ENCODE measurements at places on chromosomes 12 and 14. TPM values are rescaled to one million over a fixed set of nuclear protein-coding genes. Genes with fewer than 3 reads are reported as not detected.
A peak's percentile ranks its signal among the peaks of the same experiment; 100 is the strongest.

- no peak overlapping the region for H3K4me3 ChIP-seq
- no peak for DNase-seq
- no peaks in the 10 kb centered on the region for H3K27me3 ChIP-seq
- peak overlapping the region; percentile 12 for H3K27ac ChIP-seq
- no peaks in the 10 kb centered on the region for H3K36me3 ChIP-seq
Measured at GRCh38 chr14:61420326-61420725, 98.9 kb downstream of the PRKCH start.

DNA sequence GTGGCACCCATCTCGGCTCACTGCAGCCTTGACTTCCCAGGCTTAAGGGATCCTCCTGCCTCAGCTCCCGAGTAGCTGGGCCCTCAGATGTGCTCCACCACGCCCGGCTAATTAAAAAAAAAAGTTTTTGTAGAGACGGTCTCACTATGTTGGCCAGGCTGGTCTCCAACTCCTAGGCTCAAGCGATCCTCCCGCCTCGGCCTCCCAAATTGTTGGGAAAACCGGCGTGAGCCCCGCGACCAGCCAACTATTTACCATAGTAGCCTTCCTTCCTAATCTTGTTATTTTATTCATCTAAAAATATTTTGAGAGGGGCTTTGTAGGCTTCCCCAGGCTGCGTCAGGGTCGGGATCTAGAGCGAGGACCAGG, 25.4 kb upstream of the YY1 start:
- H3K27ac ChIP-seq: peak overlapping the region; percentile 100
- H3K4me3 ChIP-seq: peak overlapping the region; percentile 84
- DNase-seq: no peak
- no peaks in the 10 kb centered on the region for H3K36me3 ChIP-seq
- H3K27me3 ChIP-seq: no peaks in the 10 kb centered on the region
- H3K4me1 ChIP-seq: peaks cover 19% of the 10 kb centered on the region

DNA sequence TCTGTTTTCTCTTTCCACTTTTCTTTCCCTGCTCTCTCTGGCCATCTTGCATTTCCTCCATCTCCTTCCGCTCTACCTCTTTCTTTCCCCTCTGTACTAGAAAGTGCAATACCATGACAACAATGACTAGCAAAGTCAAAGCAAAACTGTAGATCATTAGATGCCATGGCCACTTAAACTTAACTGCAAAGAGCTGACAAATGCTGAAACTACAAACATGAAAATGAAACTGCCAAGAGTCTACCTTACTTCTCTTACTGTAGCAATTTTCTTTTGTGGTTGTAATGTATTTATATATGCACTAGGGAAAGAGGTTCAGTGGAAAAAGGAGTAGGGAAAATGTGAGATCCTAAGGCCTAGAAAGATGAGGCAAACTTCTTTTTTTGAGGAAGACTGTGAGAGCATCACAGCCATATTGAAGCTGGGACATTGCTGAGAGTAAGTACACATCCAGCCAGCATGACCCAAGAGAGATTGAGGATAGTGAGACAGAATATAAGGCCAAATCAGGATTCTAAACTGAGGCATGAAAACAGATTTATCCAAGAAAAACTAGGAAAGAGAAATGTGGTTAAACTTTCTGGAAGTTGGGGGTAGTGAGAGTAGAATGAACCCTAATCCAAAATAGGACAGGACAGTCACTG, 276.6 kb upstream of the NAV3 start:
- no peak for DNase-seq
- H3K27me3 ChIP-seq: no peaks in the 10 kb centered on the region
- no peak overlapping the region for H3K27ac ChIP-seq

Gene KRT77
- polyA plus RNA-seq: not detected

Gene PMEL
- 27.9 TPM for polyA plus RNA-seq

DNA sequence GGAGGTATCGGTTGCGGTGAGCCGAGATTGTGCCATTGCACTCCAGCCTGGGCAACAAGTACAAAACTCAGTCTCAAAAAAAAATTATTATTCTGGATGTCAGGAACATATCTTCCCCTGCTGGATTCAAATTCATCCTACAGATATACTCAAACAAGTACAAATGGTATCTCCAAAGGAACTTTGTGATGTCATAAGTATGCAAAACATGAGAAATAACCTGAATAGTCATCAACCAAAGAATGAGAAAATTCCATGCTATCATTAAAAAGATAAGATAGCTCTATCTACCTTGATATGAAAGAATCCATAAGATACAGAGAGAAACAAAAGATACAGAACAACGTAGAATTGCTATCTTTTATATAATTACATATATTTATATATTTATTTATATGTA, 67.7 kb downstream of the EEA1 start:
- no peak for DNase-seq
- H3K36me3 ChIP-seq: no peaks in the 10 kb centered on the region
- no peak overlapping the region for H3K27ac ChIP-seq
- H3K4me1 ChIP-seq: no peaks in the 10 kb centered on the region
- H3K4me3 ChIP-seq: no peak overlapping the region

DNA sequence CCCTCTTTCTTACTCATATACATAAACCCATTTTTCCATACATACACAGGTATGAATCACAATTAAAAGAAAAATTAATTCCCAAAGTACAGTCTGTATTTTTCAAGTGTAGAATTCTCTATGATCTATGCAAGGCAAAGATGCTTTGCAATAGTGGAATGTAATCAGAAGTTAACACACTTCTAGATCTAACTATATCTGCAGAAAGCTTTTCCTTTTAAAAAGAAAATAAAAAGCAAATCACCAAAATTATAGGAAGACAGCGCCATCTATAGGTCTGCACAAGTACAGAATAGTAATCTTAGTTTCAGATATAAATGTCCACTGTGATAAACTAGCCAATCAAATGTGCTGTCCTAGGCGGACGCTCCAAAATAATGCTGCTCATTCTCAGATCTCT, 22.0 kb downstream of the SLC25A21 start:
- no peak overlapping the region for H3K27ac ChIP-seq
- H3K36me3 ChIP-seq: no peaks in the 10 kb centered on the region
- no peak overlapping the region for H3K4me3 ChIP-seq
- peak; percentile 56 for DNase-seq
- no peaks in the 10 kb centered on the region for H3K4me1 ChIP-seq
- H3K27me3 ChIP-seq: no peaks in the 10 kb centered on the region

GRCh38 chr12:91718326-91718725, 427.3 kb downstream of the BTG1 start:
- peaks cover 3% of the 10 kb centered on the region for H3K4me1 ChIP-seq
- no peak for DNase-seq
- no peak overlapping the region for H3K4me3 ChIP-seq
- no peaks in the 10 kb centered on the region for H3K36me3 ChIP-seq

- no peaks in the 10 kb centered on the region for H3K36me3 ChIP-seq
- peaks cover 26% of the 10 kb centered on the region for H3K27me3 ChIP-seq
- H3K27ac ChIP-seq: no peak overlapping the region
- H3K4me1 ChIP-seq: peaks cover 16% of the 10 kb centered on the region
Measured at GRCh38 chr14:100723830-100724437, 2.8 kb upstream of the DLK1 start.

DNA sequence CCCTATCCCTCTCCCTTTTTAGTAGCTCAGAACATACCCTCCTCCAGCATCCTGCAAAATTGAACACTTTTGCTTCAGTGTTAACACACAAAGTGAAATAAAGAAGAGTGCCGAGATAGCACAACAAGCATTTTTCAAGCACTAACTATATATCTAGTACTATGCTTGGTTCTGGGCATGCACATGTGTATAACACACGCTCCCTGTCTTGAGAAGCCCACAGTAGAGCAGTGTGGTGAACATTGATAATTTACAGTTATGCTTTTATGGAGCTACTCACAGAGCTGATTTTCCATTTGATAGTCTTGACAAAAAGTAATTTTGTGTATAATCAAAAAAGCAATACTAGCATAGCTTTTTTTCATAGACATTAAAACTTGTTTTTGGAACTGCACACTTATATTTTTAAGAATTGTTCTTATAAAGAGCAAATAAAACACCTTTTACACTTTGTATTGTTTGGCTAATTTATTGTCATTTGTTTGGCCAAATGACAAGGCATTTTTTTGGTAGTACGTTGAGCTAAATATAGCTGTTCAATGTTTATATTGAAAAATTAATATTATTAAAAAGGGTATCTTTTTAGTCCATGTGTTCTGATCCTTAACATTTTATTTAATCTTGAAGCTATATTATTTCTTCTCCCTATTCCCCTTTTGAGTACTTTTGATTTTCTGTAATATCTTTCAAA, 39.7 kb downstream of the LEMD3 start:
- no peak for DNase-seq
- no peak overlapping the region for H3K27ac ChIP-seq
- no peaks in the 10 kb centered on the region for H3K27me3 ChIP-seq
- H3K36me3 ChIP-seq: no peaks in the 10 kb centered on the region
- H3K4me1 ChIP-seq: no peaks in the 10 kb centered on the region

Gene CDCA4
- polyA plus RNA-seq: 17.1 TPM

DNA sequence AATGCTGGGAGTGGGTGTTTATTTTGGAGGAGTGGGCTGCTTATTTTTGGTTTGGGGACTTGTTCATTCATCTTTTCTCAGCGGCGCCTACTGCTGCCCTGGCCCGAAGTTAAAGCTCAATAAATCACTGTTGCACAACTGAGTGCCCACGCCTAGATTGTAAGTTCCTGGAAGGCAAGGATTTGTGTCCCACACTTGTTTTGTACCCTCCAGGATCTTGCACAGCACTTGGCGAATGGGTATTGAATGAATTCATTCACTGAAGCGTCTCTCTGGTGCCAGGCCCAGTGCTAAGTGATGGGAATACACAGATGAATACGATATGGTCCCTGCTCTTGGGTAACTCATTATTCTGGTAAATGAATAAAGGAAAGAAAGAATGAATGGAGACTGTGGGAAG, 153.3 kb upstream of the PARP11 start:
- no peak overlapping the region for H3K27ac ChIP-seq
- no peaks in the 10 kb centered on the region for H3K36me3 ChIP-seq
- no peak overlapping the region for H3K4me3 ChIP-seq

DNA sequence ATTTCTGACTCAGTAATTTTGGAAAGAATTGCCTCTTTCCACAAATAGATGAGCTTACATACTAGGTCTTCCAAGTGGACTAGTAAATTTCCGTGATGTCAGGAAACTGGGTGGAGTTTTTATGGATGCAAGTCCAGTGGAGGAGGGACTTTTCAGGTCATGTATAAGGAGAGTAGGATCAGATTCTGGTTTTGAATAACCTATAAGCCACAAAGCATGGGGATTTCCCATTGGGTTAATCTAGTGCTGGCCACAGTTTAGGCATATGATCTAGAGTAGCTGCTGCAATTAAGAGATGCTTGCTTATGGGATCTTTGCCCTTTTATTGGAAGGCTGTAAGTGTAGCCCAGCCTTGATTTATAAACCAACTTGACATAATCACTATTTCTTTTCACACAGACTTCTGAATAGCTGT, 33.8 kb downstream of the STK38L start:
- H3K36me3 ChIP-seq: no peaks in the 10 kb centered on the region
- H3K4me1 ChIP-seq: peaks cover 31% of the 10 kb centered on the region
- no peak overlapping the region for H3K4me3 ChIP-seq
- peak; percentile 64 for DNase-seq

DNA sequence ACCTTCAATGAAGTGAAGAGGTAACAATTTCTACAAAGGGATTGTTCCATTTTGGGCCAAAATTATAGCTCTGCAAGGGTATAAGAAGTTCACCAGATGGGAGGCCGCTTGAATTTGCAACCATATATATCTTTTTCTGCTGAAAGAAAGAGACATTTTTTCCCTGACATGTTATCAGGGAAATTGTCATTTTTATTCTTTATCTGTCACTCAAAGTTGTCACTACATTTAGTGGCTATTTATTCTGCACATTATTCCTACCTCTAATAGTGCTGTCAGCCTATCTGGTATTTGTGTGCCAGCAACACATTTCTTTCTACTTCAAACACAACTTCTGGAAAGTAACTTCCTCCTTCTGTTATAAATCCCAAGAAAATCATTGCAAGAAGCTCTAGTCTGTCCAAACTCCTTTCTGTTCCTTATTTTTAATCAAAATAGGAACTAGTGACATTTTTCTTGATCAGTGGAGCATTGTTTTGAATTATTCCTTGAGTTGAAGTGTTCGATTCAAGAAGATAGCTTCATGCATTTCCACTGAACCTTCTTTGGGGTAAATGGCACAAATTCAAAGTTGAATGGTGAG, 137.9 kb upstream of the ATP2B1 start:
- no peaks in the 10 kb centered on the region for H3K27me3 ChIP-seq
- H3K27ac ChIP-seq: no peak overlapping the region
- no peak overlapping the region for H3K4me3 ChIP-seq
- no peaks in the 10 kb centered on the region for H3K36me3 ChIP-seq
- DNase-seq: no peak
